Foreskin keratinocyte (primary cell): ENCODE measurements at places on chromosomes 7 and 10.

DNA sequence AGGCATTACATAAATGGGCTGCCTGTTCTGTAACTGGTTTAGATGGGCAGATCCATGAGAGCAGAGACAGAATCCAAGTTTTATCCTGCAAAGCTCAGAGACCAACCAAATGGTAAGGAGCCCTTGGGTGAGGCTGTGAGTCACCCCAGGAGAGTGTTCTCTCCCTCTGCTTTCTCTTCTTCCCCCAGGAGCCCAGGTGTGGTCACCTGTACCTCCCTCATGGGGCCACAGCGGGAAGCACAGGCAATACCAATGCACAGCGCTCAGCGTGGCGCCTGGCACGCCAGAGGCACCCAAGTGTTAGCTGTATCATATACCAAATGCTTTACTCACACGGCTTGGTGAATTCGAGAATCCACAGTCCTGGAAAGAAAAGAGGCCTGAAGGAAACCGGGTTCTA, 39.4 kb downstream of the CTBP2 start:
- peak; percentile 77 for DNase-seq

DNA sequence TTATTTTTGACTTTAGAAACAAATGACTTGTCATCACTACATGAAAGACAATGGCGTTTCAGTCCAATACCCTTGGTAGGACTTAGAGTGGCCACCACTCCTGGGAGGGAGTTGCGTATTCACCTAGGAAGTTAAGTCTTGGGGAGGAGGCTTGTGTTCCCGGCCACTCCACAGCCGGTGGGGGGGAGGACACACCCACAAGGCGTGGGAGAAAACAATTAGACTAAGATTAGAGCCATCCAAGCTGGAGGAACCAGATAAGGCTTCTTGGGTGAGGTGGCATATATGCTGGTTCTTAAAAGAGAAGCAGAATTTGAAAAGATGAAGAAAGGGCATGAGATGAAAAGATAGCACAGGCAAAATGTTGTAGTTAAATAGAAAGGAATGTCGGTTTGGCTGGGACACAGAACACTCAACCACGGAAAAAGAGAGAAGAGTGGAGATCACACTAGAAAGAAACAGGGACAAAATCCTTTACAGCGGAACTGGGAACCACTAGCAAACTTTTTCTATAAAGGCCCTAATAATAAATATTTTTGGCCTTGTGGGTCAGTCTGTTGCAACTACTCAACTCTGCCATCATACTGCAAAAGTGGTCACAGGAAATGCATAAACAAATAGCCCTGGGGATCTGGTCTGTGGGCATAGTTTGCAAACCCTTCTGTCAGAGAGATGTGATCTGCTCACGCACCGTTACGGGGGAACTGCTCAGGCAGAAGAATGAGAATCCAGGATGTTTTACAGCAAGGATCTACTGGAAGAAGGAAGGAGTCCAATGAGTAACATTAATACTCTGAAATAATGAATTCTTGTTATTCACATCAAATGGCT, 651.8 kb downstream of the PARD3 start:
- no peak for DNase-seq

GRCh38 chr7:30925913-30926312, 14.3 kb downstream of the AQP1 start:
- no peak for DNase-seq

GRCh38 chr10:84837877-84838276, 509.5 kb downstream of the CCSER2 start:
- no peak for DNase-seq

DNA sequence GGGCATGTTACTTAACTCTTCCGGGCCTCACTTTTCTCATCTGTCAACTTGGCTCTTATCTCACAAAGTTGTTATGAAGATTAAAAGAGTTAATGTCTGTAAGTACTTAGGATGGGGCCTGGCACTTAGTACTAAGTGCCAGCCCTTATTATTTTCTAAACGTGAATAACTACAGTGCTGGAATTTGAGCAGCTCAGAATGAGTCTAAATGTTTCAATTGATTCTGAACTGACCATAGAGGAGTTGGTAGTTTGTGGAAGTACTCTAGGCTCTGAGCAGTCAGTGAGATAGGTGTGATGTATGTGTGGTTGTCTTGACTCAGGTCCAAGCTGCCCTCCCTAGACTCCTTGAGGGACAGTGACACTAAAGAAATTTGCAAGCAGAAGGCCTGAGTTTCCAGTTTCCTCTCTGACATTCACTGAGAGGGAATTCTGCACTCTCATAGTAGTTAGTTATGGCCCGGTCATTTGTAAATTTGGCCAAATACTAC, 18.5 kb upstream of the JAZF1 start:
- DNase-seq = no peak

DNA sequence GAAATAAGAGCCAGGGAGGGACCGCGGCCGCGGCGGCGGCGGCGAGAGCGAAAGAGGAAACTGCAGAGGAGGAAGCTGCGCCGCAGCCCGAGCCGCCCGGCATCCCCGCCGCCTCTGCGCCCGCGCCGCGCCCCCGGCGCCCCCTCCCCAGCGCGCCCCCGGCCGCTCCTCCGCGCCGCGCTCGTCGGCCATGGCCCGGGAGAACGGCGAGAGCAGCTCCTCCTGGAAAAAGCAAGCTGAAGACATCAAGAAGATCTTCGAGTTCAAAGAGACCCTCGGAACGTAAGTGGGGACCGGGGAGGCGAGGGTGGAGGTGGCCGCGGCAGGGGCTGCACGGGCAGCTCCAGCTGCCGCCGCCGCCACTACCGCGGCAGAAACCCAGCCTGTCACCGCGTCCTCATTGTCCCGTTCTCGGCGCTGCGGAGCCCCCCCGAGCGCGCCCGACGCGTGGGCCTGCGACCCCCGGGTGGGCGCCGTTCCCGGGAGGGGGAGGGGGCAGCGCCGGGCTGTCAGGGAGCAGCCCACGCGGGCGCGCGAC, 351 bp downstream of the CAMK1D start:
- DNase-seq = no peak

GRCh38 chr7:47383696-47384445, 198.0 kb downstream of the TNS3 start:
- no peak for DNase-seq

DNA sequence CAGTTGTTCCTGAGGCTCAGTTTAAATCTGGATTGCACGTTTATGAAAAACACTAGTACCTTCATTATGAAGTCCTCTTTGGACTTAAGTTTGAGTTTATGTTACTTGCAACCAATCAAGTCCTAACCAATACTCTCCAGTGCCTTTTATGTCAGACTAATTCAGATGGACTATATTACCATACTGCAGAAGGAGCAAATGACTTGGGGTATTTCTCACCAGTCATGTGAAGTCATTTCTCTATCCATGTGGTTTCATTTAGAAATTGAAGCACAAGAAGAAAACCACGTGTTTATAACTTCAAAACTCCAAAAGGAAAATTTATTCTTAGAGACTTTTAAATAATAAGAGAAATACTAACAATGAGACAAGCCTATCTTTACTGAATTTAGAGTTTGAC, 201.6 kb downstream of the MBL2 start:
- no peak for DNase-seq

DNA sequence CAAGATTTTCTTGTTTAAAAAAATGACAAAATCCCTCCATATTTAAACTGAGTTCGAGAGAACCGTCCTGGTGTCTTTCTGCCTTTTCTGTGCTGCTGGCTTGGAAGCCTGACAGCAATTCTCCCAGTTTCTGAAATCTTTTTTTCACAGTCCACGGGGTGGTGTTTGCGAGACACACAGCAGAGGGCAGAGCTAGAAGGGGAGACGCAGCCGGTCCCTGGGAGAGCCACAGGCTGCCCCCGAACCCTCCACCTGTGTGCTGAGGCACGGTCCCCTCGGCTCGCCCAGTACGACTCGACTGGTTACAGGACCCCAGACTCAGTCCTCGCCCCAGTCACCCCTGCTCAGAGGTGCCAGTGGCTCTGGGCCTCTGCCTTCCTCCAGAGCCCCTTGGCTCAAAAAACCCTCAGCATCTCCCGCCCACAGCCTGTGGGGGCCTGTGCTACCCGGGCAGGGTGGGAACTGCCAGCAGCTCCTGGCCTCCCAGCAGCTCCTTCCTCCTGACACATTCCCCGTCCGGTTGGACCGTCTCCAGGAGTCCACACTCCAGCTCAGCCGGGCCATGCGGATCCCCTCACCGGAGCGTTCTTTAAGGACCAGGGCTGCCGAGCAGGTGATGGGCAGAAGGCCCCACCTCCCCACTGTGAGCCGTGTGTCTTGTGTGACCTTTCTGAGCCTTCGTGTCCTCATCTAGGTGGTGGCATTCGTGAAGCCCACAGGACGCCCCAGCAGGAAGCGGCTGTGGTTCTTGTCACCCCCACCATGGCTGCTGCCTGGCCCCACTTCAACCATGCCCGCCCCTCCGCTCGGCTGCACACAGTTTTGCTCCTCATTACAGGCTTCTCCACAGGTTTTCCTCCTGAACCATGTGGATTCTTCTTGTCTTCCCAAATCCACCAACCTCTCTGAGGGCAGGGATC, 52.3 kb upstream of the EN2 start:
- DNase-seq = no peak

GRCh38 chr7:115654384-115655214, 376.0 kb downstream of the TFEC start:
- DNase-seq = no peak

GRCh38 chr7:110772615-110773014, 318.3 kb upstream of the LRRN3 start:
- DNase-seq = no peak

GRCh38 chr7:37826825-37827224, 21.6 kb upstream of the NME8 start:
- no peak for DNase-seq

DNA sequence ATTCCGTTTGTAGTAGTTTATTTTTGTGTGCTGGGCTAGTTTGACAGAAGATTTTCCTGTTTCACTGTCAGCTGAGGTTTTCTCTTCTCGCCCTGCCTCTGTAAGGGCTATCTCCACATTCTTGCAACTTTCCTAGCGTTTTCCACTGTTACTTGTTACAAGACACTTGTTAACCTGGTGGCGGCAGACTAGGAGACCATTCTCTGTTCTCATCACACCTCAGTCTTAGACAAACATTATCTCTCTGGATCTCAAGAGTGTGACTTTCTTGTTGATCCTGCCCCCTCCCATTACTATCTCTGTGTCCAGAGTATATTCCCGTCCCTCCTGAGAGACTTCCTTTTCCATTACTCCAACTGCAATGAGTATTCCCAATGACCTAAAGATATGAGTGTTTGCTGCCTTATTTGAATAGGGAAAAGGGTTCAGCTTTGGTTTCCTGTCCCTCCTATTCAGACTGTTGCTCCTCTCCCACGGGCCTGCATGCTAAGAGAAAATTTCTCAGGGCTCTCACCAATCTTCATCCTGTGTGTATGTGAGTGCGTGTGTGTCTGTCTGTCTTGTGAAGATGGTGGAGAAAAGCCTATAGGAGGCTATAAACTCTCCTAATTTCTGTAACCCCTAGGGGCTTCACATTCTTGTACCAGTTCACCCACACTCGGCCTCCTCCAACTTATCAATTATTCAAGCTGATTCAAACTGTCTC, 722.4 kb upstream of the POT1 start:
- DNase-seq = no peak

DNA sequence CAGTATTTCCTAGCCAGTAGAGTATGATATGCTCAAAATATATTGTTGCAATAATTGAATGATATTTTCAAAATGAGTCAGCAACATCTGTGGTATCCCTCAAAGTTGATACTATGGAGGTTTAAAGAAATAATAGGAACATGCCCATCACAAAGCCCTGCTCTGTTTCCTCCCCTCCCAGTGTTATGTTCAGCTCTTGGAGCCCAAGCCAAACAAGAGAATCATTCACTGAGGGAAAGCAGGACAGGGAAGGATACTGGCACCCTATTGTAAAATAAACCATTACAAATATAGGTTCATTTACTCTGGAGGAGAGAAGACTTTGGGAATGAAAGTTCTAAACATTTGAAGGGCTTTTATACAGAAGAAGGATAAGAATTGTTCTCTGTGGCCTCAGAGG, 37.6 kb downstream of the SORCS3 start:
- no peak for DNase-seq

GRCh38 chr10:77162697-77163096, 474.9 kb downstream of the KCNMA1 start:
- peak; percentile 75 for DNase-seq

DNA sequence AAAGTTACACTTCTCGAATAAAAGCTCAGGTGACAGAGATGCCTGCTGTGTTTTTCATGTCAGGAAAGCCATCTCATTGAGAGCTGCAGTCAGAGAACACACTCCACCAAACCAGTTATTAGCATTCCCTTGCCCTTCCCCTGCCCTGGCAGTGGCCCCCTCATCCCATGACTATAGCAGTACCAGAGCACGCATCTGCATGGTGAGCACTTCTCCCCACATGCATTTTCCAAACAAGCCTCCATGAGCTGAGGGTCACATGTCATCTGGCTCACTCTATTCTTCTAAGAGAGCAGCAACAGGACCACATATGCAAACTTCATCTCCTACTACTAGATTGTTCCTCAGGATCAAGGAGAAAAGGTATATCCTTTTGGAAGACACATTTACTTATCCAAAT, 42.4 kb upstream of the FGL2 start:
- DNase-seq = no peak

DNA sequence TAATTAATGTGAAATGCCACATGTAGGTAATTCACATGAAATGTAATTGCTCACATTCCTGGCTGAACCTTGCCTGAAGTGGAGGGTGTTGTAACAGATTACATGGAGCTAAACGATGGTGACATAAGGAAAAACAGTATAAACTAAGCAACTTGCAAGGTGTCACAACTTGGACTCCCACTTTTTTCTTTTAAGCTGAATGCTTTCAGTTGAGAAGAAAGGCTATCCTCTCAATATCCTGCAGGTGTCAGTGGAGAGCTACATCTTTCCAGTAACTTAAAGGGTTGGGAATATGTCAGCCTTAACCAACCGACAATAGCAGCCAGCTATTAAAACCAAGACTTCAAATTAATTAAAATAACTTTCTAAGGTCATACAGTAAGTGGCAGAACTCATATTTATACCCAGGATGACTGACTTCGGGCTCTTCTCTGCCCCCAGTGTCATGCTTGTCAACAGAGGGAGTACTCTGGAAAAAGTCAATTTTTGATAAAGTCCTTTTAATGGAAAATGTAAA, 33.7 kb downstream of the NRBF2 start:
- DNase-seq = peak; percentile 31

- DNase-seq = no peak
These were observed 110.4 kb downstream of the HIPK2 start for GRCh38 chr7:139667377-139667776.

- peak; percentile 95 for DNase-seq
These were observed 4.1 kb upstream of the SFR1 start for GRCh38 chr10:104117839-104118323.
